ENCODE measurements at places on chromosomes 6 and 20. TPM values are rescaled to one million over a fixed set of nuclear protein-coding genes. Genes with fewer than 3 reads are reported as not detected.

GRCh38 chr6:161228921-161229591 is 44.8 kb downstream of the AGPAT4 start:
- no peaks in the 10 kb centered on the region for H3K27me3 ChIP-seq
- no peak overlapping the region for H3K27ac ChIP-seq
- H3K4me1 ChIP-seq, result peaks cover 16% of the 10 kb centered on the region
- no peaks in the 10 kb centered on the region for H3K36me3 ChIP-seq
- H3K4me3 ChIP-seq, result no peak overlapping the region
- DNase-seq, result no peak

GRCh38 chr6:136254851-136255466 is 4.8 kb upstream of the MTFR2 start:
- H3K4me1 ChIP-seq, result peaks cover 9% of the 10 kb centered on the region
- no peak for DNase-seq
- H3K36me3 ChIP-seq, result peaks cover 14% of the 10 kb centered on the region
- no peak overlapping the region for H3K4me3 ChIP-seq

DNA sequence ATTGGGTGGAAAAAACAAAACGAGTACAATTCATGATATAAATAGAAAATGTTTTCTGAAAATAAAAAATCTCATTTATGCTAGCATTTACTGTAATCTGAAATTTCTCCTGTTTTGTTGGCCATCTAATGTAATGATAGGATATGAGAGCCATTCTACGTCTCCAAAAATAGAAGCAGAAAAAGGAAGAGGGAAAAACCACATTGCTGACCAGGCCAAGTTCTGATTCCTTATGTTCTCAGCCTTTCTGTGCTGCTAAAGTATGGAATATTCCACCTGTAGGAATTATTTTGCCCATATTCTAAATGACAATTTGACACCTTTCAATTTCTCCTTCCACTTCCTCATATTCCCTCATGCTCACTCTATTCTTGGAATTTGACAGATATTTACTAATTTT is 110.2 kb downstream of the TBXT start:
- no peaks in the 10 kb centered on the region for H3K4me1 ChIP-seq
- DNase-seq, result no peak
- H3K27me3 ChIP-seq, result no peaks in the 10 kb centered on the region

- DNase-seq, result peak; percentile 71
- no peaks in the 10 kb centered on the region for H3K27me3 ChIP-seq
- H3K36me3 ChIP-seq, result no peaks in the 10 kb centered on the region
- H3K4me1 ChIP-seq, result peaks cover 12% of the 10 kb centered on the region
- H3K4me3 ChIP-seq, result no peak overlapping the region
Observed at GRCh38 chr6:56772737-56773184, 130.1 kb upstream of the DST start.

- no peaks in the 10 kb centered on the region for H3K27me3 ChIP-seq
- no peak overlapping the region for H3K27ac ChIP-seq
- DNase-seq, result no peak
Observed at GRCh38 chr6:87690441-87690840, 11.6 kb downstream of the AKIRIN2 start.

GRCh38 chr20:51084593-51085377 is 61.9 kb upstream of the KCNG1 start:
- DNase-seq, result no peak
- no peaks in the 10 kb centered on the region for H3K4me1 ChIP-seq
- H3K27me3 ChIP-seq, result no peaks in the 10 kb centered on the region
- no peak overlapping the region for H3K4me3 ChIP-seq
- H3K27ac ChIP-seq, result no peak overlapping the region

- no peaks in the 10 kb centered on the region for H3K4me1 ChIP-seq
- peaks cover 40% of the 10 kb centered on the region for H3K36me3 ChIP-seq
- H3K27me3 ChIP-seq, result no peaks in the 10 kb centered on the region
- H3K27ac ChIP-seq, result no peak overlapping the region
- H3K4me3 ChIP-seq, result no peak overlapping the region
Observed at GRCh38 chr6:167913699-167914098, 83.8 kb upstream of the KIF25 start.

DNA sequence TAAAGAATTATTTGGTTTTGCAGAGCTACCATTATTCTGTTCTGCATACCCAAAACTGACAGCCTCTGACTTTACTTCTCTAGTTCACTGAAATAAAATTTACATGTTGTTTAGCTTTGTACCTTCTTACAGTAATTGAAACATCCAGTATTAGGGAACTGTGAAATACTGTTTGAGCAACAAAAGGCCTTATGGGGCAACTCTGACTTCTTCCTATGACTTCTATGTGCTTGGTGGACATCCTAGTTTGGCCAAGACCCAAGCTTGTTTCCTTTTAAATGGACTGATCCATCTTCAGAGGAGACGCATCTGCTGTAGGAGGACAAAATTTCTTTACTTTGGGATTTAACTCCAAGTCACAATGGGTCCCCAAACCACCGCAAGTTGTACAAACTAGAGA is 44.7 kb downstream of the NR2E1 start:
- no peaks in the 10 kb centered on the region for H3K36me3 ChIP-seq
- no peaks in the 10 kb centered on the region for H3K27me3 ChIP-seq
- H3K27ac ChIP-seq, result peak overlapping the region; percentile 74
- no peak overlapping the region for H3K4me3 ChIP-seq

- H3K4me1 ChIP-seq, result no peaks in the 10 kb centered on the region
- H3K36me3 ChIP-seq, result no peaks in the 10 kb centered on the region
- peak overlapping the region; percentile 85 for H3K27ac ChIP-seq
- DNase-seq, result peak; percentile 12
- peak overlapping the region; percentile 66 for H3K4me3 ChIP-seq
Observed at GRCh38 chr20:45407067-45407745, 883 bp upstream of the DBNDD2 start.

GRCh38 chr20:13672690-13673089 is 34.0 kb upstream of the TASP1 start:
- H3K4me3 ChIP-seq, result no peak overlapping the region
- DNase-seq, result no peak
- H3K36me3 ChIP-seq, result no peaks in the 10 kb centered on the region
- no peaks in the 10 kb centered on the region for H3K27me3 ChIP-seq
- no peak overlapping the region for H3K27ac ChIP-seq

Gene TFAP2A
- total RNA-seq, result not detected

Gene THBD
- 30.4 TPM for total RNA-seq

Gene CTAGE9
- 0.75 TPM for total RNA-seq

Gene SLC17A9
- total RNA-seq, result 1.2 TPM

Gene MCHR2
- total RNA-seq, result not detected

Gene TBXT
- total RNA-seq, result 1.3 TPM

All from thyroid gland (tissue), 4 donors.